ENCODE measurements at places on chromosomes 5 and 9.

GRCh38 chr9:35279946-35280345 lies 118.1 kb downstream of the UNC13B start:
- DNase-seq: no peak

DNA sequence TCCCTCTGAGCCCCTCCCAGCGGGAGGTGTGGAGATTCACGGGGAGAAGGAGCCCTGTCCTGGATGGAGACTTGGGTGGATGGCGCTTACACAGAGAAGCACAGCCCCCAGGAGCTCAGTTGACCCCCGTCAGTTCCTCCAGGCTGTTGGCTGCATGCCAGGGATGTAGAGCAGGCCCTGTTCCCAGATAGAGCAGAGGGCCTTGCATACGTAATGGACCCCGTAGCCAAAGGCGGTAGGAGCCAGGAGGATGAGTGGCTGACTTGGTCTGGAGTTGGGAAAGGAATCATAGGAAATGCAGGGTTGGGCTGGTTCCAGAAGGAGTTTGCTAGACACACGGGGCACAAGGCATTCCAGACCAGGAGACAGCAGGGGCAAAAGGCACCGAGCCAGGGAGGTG lies 2.5 kb downstream of the PMPCA start:
- no peak for DNase-seq

DNA sequence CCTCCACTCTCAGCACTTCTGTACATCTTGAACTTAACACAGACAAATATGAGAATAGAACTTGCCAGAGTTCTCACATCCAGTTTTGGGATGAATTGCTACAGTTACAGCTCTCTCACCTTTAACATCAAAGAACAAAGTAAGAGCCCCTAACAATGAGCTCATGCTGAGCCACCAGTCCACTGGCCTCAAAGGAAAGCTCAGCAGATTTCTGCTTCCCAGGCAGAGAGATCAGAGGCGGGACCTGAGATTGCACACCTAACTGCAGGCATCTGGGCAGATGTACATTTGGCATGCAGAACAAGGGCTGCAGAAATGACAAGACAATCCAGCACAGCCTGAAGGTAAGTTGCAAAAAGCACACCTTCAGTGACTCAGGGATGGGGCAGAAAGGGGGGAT lies 300.9 kb downstream of the MRPS30 start:
- DNase-seq: no peak

GRCh38 chr5:89211836-89212235 lies 328.9 kb upstream of the MEF2C start:
- DNase-seq: no peak

- DNase-seq: no peak
Observed at GRCh38 chr5:168319774-168320173, 28.3 kb downstream of the WWC1 start.

DNA sequence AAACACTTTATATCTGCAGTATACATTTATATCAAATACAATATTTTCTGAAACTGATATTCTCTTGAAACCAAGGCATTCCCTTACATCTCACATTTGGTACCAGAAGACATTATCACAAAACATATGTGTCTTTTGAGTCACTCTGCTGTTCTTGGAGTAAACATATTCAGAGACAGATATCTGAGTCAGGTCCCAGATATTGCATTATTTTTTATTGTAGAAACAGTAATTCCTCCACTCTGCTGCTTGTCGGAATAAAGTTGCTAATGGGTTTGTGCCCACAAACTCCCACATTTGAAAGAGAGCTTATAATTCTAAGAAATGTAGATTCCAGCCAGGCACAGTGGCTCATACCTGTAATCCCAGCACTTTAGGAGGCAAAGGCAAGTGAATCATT lies 261.1 kb upstream of the DAPK1 start:
- DNase-seq: no peak

- DNase-seq: peak; percentile 11
Observed at GRCh38 chr9:110427497-110428104, 89.9 kb upstream of the TXNDC8 start.

DNA sequence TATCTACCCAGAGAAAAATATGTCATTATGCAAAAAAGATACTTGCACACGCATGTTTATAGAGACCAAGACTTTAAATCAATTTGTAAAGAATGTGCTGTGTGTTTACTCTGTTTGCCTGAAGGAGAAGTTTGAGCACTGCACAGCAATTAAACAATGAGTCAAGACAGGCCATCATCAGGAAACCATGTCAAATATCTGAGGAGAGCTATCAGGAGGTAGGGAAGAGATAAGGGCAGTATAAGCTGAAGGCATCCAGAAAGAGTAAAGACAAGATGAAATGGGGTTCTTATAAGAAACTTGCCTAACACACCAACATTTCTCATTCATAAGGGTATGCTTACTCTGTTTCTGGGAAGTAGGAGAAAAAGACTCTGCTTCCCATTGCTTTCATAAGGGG lies 405.8 kb upstream of the PTGER4 start:
- DNase-seq: no peak

GRCh38 chr5:167336161-167336560 lies 955.3 kb upstream of the WWC1 start:
- DNase-seq: no peak

GRCh38 chr5:122435761-122436160 lies 123.7 kb downstream of the SNCAIP start:
- no peak for DNase-seq

- DNase-seq: no peak
Observed at GRCh38 chr5:135437796-135438560, 9.2 kb downstream of the DCANP1 start.

DNA sequence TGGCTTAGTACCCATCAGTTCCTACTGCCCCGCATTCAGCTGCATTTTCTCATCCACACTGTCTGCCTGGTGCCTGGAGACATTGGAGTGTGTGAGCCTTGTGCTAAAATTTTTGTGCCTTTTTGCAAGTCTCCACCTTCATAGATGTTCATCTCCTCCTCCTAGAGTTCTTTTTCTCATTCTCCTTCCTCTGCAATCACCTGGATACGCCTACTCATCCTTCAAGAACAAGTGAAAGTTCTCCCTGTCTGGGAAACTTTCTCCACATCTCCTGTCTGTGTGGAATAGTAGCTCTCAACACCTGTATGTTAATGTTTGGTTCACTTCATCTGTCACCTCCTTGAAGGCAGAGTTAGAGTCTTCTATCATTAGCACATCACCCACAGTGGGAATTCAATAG lies 125.7 kb upstream of the FBXL17 start:
- no peak for DNase-seq

DNA sequence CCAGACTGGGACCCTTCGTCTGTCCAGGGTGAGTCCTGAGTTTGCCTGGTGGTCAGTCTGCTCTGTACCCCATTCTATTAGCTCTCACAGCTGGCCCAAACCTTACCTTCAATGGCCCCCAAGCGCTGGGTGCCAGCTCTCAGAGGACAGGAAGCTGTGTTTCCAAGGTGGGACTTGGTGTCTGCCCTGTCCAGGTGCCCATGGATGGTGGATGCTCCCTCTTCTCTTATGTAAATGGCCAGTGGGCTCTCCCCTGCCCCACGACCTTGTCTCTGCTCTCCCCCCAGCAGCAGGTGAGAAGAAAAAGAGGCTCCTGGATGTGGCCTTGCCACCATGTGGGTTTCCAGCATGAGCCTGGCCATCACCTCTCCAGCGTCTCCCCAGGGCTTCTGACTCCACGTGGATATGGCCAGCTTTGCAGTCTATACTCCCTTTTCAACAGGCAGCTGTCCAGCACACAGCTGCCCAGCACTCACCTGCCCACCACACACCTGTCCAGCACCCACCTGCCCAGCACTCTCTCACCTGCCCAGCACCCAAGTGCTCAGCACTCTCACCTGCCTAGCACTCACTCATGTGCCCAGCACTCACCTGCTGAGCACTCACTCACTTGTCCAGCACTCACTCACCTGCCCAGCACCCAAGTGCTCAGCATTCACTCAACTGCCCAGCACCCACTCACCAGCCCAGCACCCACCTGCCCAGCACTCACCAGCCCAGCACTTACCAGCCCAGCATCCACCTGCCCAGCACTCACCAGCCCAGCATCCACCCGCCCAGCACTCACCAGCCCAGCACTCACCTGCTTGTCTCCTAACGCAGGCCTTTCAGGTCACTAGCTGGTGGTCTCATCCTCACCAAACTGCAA lies 136.2 kb upstream of the IRX2 start:
- no peak for DNase-seq

GRCh38 chr5:58156361-58156760 lies 303.5 kb downstream of the PLK2 start:
- DNase-seq: no peak

DNA sequence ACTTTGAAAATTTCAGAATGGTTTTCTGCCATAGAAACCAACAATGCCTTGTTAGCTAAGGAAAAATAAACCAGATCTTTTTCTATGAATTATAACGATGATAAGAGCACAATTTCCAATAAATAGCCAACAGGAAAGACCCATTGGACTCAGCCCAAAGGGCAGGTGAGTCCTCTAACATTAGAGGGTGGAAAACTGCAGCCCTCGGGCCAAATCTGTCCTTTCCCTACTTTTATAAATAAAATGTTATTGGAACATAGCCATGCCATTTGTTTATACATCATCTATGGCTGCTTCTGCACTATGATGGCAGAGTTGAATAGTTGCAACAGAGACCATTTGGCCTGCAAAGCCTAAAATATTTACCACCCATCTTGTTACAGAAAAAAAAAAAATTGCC lies 296.1 kb downstream of the FBXL7 start:
- no peak for DNase-seq

GRCh38 chr5:31383734-31384133 lies 148.2 kb downstream of the DROSHA start:
- DNase-seq: no peak

- DNase-seq: no peak
Observed at GRCh38 chr9:127567730-127568617, 44.1 kb upstream of the STXBP1 start.

- no peak for DNase-seq
Observed at GRCh38 chr5:154972476-154973080, 31.7 kb downstream of the MRPL22 start.

GRCh38 chr9:114350636-114351401 lies 21.1 kb downstream of the ORM2 start:
- DNase-seq: no peak

- DNase-seq: no peak
Observed at GRCh38 chr5:99765011-99765410, 770.2 kb upstream of the FAM174A start.

DNA sequence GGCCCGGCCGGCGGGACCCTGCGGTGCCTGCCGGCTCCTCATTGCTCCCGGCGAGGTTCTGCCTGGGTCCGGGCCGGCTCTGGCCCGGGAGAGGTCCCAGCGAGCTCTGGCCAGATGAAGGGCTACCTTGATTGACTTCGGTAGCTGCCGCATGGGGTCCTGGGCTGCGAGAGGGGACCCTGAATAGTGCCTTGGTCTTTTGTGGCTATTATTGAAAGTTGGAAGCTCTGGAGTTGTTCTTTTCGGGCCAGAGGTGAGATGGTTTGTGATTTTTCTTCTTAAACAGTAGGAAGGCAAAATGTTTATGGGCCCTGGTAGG lies 635 bp downstream of the NAA35 start:
- DNase-seq: peak; percentile 3

DNA sequence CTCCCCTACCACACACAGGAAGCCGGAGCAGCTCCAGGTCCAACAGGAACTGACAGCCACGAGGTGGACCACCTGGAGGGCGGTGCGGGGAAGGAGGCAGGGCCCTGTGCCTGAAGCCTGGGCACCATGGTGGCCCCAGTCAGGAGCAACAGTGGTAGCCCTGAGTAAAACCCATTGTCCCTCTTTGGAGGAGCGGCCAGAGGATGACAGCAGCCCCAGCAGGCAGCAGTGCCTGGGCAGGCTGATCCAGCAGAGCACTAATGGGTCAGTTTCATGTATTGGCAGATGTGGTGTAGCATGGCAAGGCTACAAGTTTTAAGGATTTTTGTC lies 47.7 kb upstream of the GARNL3 start:
- DNase-seq: no peak

- no peak for DNase-seq
Observed at GRCh38 chr9:123419721-123420591, 64.0 kb downstream of the CRB2 start.

DNA sequence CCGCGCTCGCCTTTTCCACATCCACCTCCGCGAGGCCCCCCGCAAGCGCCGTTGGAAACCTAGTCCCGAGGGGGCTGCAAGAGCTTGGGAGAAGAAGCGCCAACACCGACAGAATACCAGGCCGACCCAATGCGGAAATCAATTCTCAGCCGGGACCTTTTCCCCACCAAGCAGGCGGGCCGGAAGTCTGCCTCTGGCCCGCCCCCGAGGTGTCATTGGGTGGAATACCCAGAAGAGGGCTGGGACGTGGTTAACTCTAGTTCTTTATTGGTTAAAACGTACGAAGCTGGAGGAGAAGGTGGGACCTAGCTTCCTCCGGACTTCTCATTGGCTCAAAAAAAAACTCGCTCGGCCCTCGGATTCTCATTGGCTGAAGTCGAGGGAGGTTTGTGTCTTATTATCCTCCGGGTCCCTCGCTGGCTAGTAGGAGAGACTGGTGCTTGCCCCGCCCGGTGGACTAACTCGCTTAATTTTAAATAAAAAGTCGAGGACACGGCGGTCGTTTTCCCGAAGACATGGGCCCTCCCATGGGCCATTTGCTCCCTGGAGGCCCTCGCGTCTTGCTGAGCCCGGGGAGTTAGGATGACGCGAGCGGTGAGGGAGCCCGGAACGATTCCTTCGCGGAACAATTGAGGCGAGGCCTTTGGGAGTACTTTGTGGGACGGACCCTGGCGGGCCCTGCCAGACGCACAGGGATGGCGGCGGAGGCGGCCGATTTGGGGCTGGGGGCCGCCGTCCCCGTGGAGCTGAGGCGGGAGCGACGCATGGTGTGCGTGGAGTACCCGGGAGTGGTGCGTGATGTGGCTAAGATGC lies at the start of gene GTF3C5:
GTF3C5 (plus strand) TSS at position 681 of the 813 bp plus-strand sequence; CDS start at position 696, 15 bp downstream.
- DNase-seq: peak; percentile 100

- no peak for DNase-seq
Observed at GRCh38 chr9:108687006-108687987, 168.5 kb downstream of the ACTL7B start.

DNA sequence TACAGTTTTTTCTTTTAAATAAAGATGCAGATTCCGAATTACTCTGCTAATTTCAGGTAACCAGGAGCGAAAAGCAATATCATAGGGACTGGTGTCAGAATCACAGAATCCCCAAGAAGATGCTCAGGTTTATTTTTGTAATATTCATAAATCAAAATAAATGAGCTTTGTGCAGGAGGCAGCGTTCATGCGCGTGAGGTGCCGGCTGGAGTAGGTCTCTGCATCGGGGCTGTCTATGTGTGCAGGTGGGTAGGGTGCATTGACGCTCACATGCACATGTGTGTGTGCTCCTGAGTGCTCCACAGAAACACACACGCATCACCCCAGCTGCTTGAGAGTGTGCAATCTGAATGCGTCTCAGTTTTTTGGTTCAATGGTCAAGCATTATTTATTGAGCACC lies 226.4 kb downstream of the PBX3 start:
- DNase-seq: no peak

DNA sequence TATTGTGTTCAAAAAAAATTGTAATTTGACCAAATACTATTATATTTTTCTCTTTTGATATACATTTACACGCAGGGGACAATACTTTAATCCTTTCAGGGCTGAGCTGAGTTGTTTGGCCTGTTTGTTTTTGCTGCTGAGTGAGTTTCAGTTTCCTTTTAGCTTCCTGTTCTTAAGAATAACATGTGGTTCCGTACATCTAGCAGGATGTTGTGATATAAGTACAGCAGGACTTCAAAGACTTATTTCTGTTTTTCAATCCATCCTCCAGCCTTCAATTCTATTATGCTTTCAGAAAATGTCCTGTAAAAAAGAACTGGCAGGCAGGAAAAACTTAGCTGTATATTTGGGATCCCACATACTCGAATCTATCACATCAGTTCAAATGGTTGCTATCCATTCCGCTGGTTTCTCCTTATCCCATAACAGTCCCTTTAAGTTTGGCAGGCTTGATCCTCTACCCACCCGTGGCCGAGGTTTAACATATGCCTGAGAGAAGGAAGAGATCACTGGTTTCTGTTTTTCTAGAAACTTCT lies 1037.3 kb upstream of the ACO1 start:
- DNase-seq: peak; percentile 5
